CD4-positive, alpha-beta T cell (primary cell): ENCODE measurements at places on chromosomes 12 and 14.

- DNase-seq = no peak
Measured at GRCh38 chr12:332581-333205, 56.4 kb downstream of the KDM5A start.

GRCh38 chr14:51719955-51720354, 68.2 kb downstream of the FRMD6 start:
- DNase-seq = no peak

- DNase-seq = no peak
Measured at GRCh38 chr12:108850854-108851573, 6.4 kb downstream of the SSH1 start.

GRCh38 chr12:17593715-17594406, 496.1 kb downstream of the RERGL start:
- no peak for DNase-seq

GRCh38 chr14:59463787-59464485, 1.2 kb downstream of the GPR135 start:
- no peak for DNase-seq

- DNase-seq = peak; percentile 65
Measured at GRCh38 chr12:51323317-51323960, 535 bp downstream of the BIN2 start.

DNA sequence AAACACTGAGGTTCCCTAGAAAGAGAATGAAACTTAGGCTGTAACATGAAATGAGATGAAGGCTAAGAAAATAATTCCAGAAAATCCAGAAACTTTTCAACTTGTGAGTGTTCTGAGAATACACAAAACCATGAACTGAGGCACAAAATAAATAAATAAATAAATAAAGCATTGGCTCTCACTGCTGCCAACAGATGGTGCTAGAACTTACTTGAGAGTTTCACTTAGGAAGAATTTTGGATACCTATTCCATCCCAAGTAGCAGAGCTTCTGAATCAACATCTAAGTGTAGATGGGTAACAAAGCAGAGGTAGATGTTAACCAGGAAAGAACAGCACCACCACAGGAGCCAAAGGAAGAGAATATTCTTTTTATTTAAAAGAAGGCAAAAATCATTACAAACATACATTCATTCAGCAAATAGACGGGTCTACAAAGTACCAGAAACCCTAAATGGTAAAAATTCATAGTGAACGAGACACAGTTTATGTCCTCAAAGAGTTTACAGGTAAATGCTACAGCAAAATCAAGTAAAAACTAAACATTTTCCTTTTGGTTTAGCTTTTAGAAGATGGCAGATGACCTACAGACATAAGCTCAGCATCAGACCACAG, 16.7 kb downstream of the EPS8 start:
- DNase-seq = no peak

DNA sequence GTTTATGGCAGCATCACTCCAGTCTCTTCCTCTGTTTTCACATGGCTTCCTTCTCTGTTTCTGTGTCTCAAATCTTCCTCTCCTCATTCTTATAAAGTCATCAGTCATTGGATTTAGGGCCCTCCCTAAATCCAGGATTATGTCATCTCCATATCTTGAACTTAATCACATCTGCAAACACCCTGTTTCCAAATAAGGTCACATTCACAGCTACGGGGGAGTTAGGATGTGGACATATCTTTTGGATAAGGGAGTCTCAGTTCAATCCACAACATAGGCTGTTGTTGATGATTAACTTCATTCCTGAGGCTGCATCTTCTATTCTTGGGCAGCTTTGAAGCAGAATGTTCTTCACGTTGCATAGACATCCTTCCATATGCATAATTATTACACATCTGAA, 40.3 kb upstream of the NTF3 start:
- DNase-seq = no peak

DNA sequence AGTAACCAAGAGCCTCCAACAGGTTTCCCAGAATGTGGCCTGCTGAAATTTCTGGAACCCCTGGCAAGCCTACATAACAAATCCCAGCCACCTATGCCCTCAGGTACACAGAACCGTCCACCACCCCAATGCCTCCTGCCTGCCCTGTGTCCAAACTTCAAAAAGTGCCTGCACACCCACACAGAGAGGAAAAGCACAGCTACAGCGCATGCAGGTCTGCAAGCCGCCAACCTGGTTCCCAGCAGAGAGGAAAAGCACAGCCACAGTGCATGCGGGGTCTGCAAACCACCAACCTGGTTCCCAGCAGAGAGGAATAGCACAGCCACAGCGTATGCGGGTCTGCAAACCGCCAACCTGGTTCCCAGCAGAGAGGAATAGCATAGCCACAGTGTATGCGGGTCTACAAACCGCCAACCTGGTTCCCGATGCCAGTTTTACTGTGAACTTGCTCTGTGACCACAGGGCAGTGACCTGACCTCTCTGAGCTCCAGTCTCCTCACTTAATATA, 113.5 kb downstream of the SCARB1 start:
- DNase-seq = no peak
